CD8-positive, alpha-beta T cell (primary cell): ENCODE measurements at places on chromosomes 11 and 22.
A peak's percentile ranks its signal among the peaks of the same experiment; 100 is the strongest.

- DNase-seq: no peak
Measured at GRCh38 chr11:87645626-87646025, 529.6 kb downstream of the RAB38 start.

DNA sequence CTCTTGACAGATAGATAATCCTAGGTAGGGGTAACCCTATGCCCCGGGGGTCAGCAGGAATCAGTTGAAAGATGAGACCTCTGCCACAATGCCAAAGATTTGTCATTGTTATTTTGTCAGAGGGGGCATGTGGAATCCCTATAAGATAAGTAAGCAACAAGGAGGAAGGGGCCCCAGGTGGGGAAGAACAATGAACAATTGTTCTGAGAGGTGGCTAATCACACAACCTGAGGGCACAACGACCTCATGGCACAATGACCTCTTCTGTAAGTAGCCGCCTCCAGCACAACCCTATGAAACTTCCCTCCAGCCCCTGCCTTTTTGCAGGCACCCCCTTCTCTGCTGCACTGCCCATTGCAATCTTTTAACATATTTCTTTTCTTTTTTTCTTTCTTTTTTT, 11.8 kb upstream of the FBLN1 start:
- DNase-seq: no peak

- DNase-seq: no peak
Measured at GRCh38 chr22:46378426-46379065, 43.0 kb downstream of the TRMU start.

- DNase-seq: no peak
Measured at GRCh38 chr11:11243590-11244469, 109.2 kb downstream of the CSNK2A3 start.

DNA sequence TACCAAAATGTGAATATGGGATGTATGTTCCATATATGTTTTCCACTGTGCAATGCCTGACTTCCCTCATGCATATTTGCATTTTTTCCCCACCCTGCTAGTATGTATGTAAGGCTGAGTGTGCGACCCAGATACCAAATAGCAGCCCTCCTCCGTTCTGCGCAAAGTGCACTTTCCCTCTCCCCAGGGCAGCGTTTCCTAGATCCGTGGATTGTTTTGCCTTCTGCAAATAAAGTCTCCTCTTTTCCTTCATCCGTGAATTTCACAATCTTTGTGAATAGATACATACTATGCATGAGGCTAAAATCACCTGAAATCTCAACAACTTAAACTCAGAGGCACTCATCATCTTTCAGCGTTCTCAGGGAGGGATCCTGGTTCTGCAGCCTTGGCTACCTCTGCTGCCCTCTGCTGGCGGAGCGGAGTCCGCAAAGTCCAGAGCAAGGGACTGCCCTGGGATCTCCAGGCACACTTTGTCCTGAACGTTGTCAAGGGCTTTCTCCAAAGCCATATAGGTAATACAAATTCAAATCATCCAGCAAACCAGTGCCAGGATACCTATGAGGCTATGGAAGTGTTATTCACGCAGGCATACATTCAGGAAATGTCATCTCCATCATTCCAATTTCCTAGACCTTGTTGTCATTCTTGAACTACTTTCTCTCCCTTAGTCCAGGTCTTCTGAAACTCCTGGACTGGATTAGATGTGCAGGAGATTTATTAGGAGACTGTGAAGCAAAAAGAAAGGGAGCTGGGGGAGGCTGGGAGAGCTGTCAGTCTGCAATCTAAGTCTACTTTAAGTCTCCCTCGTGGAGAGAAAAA, 53.1 kb downstream of the CNTF start:
- peak; percentile 78 for DNase-seq

- DNase-seq: no peak
Measured at GRCh38 chr22:44523981-44524759, 26.1 kb upstream of the RTL6 start.

DNA sequence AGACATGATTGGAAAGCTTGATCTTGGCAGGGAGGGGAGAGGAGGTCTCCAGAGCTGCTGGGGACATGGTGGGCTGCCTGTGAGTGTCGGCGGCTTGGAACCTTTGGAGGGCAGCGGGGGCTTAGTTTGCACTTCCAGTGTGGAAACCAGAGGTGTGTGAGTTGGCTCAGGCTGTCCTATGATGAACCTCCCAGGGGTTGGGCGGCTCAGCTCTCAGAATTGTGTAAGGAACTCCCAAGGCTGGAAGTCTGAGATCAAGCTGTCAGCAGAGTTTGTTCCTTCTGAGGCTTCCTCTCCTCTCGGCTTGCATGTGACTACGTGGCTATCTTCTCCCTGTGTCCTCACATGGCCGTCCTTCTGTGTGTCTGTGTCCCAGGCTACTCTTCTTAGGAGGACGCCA, 87.9 kb upstream of the B3GAT1 start:
- no peak for DNase-seq

DNA sequence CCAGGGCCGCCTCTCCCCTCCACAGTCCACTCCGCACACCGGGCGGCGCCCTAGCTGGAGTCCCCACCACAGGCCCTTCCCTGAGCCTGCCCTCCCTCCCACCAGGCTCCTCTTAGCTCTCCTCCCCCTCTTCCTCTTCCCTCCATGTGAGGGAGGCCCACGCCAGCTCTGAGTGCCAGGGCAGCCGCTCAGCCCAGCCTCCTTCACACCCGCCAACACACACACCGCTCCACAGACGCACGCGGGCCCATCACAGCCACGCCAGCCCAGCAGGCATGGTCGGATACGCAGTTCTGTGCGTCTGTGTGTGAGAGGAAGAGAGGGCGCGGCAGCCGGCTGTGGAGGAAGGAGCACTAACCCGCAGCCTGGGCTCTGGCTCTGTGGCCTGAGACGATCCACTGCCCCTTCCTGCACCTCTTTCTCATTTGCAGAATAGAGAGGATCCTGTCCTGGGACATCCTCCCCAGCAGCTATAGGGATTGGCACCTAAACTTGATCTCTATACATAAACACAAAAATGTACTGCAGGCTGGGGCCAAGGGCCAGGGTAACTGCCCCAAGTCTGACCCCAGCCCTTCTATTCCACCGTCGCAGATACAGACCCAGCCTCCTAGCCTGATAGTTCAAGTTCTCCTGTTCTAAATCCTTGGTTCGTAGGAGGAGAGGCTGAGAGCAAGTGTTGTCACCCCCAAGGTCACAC, 3.5 kb downstream of the CHRM4 start:
- no peak for DNase-seq

DNA sequence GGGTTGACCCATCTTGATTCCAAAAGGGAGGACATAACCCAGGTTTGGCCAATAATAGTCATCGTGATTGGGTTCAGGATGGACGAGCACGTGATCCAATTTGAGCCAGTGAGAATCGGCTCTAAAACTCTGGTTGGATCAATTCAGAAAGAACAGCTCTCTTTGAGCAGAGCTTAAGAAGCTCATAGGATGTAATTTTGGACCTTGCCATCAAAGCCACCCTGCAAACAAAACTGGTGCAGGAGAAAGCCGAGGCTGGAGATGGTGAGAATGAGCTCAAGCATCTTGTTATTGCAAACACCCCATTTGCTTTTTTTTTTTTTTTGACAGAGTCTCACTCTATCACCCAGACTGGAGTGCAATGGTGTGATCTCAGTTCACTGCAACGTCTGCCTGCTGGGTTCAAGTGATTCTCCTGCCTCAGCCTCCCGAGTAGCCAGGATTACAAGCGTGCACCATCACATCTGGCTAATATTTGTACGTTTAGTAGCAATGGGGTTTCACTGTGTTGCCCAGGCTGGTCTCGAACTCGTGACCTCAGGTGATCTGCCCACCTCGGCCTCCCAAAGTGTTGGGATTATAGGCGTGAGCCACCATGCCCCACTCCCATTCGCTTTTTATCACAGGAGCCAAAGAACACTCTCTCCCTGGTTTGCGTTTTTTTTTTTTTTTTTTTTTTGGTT, 13.8 kb upstream of the MIAT start:
- no peak for DNase-seq

DNA sequence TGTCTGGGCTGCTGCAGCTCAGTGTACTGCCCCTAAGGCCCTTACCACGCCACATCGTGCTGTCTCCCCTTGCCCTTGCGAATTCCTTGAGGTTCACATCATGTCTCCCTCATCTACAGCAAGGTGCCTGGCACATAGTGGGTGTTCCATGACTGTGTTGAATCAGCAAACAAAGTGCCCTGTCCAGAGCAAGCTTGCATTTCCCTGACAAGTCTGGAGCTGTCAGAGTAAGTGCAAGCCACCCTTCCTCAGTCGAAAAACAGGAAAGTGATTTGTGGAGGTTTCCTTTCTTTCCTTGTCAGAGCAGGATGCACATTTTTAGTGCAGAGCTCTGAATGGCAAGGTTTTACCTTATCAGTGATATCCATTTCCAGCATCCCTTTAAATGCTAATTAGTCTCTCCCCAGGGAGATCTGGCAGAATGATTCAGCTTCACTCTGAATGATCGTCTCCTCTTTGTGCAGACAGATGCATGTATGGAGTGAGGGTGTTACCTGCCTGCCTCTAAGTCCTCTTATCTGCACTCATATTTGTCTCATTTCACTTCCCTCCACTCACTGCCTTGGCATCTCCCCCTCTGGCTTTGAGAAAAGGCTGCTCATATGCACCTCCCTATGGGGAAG, 331.2 kb downstream of the TMEM135 start:
- no peak for DNase-seq

DNA sequence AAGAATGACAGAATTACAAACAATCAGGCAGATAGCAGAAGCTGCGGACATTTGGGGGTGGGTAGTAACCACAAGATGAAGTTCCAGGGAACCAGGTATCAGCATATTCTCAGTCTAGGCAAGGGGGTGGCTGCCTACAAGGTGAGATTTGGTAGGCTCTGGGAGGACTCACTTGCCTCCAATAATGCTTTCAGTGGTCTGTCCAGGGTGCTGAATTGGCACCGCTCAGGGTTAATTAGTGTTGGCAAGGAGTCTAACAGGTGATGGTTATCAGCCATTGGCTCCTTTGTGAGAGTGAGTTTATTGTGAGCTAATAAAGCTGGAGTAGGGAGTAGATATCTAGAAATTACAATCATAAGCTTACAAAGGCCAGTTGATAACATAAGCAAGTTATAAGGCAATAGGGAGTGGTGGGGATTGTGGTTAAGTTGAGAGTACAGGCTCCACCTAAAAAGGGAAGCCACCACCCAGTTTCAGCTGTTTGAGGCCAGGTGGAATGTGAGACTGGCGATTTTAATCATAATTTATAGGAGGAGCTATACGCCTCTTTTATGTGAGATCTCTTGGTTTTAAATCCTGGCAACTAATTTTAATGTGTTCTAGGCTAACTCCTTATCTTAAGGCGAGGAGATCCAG, 320.5 kb downstream of the MIAT start:
- DNase-seq: no peak

- DNase-seq: no peak
Measured at GRCh38 chr11:9862981-9863380, 199.1 kb downstream of the SWAP70 start.

GRCh38 chr11:122192634-122193255, 76.7 kb upstream of the BLID start:
- DNase-seq: no peak

- DNase-seq: no peak
Measured at GRCh38 chr22:25869771-25870170, 127.8 kb downstream of the MYO18B start.

- peak; percentile 49 for DNase-seq
Measured at GRCh38 chr11:17014833-17015626, 816 bp upstream of the PLEKHA7 start.

GRCh38 chr11:12963051-12963450, 46.1 kb upstream of the RASSF10 start:
- DNase-seq: no peak

GRCh38 chr11:45405916-45406670, 120.0 kb upstream of the SYT13 start:
- no peak for DNase-seq

DNA sequence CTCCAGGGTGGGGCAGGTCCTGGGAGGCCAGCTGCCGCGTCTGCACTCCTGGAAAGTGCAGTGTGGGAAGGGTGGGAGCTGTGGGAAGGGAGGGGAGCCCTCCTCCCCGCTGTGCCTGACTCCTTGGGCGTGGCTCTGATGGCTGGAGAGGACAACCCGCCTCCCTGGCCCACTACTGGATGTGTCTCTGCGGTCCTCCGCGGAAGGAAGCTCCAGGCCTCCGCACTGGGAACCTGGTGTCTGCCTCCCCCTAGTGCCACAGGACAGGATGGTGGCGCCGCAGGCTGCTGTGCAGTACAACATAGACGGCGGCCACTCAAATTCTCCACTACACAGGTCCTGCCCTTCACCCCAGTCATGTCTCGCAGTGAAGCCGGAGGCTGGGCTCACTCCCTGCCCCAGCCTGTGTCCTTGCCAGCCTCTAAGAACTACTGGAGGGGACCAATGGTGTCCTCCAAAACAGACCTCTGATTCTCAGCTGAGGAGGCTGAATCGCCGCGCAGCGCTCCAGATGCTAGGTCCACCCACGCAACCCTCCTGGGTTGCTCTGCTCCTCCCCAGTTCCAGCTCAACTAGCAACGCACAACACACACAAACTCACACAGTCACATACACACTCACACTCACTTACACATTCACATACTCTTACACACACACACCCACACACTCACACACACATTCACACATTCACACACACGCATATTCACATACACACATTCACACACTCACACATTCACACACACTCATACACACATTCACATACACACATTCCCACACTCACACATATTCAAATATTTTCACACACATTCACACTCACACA, 12.4 kb upstream of the DSCAML1 start:
- no peak for DNase-seq

- DNase-seq: no peak
Measured at GRCh38 chr11:73520353-73521061, 77.4 kb downstream of the FAM168A start.

DNA sequence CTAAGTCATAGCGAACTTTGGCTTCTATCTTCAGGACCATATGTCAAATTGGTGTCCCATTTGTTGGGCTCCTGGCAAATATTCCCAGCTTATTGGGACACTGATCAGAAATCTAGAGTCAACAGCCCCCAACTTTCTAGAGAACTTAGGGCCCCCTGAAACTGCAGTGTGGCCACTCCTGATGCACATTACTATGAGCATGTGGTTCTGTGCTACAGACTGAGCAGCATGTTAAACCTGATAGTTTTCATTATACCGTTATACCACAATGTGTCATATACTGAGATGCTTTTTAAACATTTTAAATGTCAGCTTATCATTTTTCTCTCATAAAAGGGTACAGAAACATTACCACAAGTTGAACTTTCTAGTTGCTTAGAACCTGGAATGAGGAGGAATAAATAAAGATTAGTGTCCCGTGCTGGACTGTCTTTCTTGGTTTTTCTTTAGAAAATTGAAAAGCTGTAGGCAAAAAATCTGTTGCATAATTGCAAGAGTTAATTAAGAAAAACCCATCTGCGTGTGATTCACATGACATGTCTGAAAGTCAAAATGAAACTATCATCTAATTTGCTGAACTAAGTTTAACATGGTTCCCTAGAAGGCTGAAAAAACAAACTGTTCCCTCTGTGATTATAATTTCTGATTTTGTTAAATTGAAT, 16.4 kb upstream of the CTSC start:
- no peak for DNase-seq

GRCh38 chr11:61541598-61541997, 33.0 kb downstream of the LRRC10B start:
- no peak for DNase-seq

GRCh38 chr11:74397501-74398243, 561 bp downstream of the PGM2L1 start:
- peak; percentile 12 for DNase-seq

GRCh38 chr22:24593836-24594568, 1.1 kb upstream of the LRRC75B start:
- no peak for DNase-seq
